CD4-positive, alpha-beta T cell treated with Interleukin-15 for 4 hours (primary cell): ENCODE measurements at places on chromosomes 1 and 21.

DNA sequence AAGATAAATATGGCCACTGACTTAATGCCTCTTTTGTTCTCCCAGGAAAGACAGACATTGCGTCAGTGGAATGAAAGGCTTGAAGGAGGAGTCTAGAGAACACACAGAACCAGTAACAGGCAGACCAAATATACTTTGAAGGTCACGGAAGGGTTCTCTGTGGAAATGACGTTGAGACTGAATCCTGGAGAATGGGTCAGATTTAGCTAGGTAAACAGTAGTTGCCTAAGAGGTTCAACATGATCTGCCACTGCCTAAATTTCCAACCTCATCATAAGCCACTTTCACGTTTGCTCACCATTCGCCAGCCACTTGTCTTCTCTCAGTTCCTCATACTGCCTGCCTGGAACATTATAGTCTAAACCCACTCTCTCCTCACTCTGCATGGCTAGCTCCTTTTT, 20.5 kb downstream of the PLA2G4A start:
- DNase-seq: no peak

- DNase-seq: no peak
Observed at GRCh38 chr1:235702412-235702811, 52.8 kb upstream of the GNG4 start.

DNA sequence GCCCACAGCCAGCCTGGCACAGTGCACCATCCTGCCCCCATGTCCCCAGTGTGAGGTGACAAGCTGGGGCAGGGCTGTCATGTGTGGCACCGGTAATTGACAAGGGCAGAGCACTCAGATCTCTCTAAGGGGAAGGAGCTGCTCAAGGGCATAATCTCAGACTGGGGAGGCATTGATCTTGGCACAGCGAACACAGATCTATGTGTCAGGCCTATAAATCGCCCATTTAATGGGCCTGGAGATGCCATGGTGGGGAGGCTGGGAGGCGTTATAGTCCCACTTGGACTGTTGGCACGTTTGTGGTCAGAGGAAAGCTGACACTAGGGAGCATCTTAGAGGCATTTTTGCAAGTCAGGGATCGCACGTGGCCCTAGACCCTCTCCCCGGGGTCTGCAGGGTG, 594.1 kb downstream of the PTPRU start:
- DNase-seq: no peak

- DNase-seq: no peak
Observed at GRCh38 chr21:16294128-16294527, 564.3 kb downstream of the USP25 start.

DNA sequence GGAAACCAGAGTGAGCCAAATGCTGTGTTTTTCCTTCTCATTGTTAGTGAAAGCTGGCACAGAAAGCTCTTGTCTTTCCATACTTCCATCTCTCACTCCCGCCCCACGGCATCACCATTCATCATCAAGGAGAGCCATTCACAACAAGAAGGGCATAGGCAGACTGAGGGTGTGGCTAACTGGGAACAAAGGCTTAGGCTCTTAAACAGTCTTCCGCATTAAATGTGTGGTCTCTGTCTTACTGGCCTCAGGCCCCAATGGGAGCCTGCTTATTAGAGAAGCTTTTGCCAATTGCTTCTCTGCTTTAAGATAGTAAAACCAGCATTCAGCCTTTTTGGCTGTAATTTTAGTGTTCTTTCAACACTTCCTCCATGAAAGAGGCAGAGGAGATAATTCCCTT, 51.4 kb downstream of the TNFSF18 start:
- DNase-seq: no peak

DNA sequence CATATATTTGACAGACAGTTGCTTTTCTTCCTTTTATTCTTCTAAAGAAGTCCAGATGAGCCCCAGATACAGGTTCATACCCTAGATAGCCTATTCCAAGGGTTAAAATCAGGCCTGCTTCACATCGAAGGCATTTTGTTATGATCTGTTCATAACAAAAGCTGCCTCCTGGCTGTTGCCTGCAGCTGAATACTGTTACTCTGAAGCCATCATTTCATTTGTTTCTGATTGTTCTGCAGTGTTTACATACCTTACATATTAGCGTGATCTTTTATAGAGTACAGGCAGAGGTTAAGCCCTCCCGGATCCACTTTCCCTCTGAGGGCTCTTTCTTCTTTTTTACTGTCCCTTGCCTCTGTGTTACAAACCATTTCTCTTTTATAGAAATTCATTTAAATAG, 219.0 kb upstream of the HOOK1 start:
- DNase-seq: no peak

DNA sequence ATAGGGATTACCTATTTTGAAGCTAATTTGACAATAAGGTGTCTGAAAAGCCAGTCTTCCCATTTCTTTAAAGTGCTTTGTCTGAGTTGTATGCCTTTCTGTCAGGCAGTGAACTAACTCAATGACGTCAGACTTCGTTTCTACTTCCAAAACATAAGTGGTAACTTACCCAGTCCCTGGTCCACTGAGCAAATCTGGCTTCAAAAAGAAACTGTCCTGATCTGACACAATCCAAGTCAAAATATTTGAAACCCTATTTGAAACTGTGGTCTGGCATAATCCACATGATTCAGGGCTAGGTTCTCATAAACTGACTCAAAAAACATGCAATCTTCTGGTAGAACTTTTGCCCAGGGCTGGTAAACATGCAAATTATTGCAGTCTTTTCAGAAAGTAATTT, 34.0 kb downstream of the DIRAS3 start:
- no peak for DNase-seq

DNA sequence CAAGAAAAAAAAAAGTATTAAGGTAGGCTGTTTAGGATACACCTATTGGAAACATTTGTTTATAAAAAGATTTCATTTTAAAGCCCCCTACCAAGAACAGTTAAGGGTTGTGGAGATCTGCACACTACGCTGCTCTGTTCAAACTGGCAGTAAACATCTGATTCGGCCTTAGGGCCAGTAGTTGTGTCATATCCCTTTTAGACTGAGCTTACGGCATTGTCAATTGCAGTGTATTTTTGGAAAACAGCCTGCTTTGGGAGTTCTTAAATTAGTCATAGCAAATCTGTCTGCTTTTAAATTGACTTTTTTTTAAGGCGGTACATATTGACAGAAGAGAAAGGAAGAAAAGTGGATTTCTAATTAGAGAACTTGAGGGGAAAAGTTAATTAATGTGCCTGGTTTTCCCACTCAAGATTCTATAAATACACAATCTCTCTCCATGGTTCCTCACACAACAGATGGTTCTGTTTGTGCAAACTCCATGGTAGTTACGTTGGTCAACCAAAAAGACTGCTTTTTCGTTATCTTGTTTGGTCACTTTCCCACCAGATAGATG, 1.7 kb upstream of the ELK4 start:
- no peak for DNase-seq

DNA sequence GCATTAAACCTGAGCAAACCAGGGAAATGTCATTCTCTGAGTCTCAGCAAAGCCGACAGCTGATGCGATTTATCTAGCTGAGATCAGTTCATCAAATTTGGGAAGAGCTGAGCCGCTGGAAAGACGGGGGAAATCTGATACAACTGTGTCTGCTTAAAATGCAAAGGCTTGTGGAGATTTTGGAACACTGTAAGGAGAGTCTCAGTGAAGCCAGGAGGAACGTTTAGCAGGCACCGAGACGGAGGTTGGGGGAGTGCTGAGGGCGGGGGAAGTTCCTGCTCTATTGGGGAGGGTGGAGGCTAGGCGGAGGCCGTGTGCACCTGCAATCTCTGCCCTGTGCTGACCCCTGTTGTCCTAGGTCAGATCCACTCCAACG, 143.2 kb upstream of the CSF3R start:
- DNase-seq: no peak

GRCh38 chr1:222299524-222299923, 248.4 kb downstream of the HHIPL2 start:
- DNase-seq: no peak

DNA sequence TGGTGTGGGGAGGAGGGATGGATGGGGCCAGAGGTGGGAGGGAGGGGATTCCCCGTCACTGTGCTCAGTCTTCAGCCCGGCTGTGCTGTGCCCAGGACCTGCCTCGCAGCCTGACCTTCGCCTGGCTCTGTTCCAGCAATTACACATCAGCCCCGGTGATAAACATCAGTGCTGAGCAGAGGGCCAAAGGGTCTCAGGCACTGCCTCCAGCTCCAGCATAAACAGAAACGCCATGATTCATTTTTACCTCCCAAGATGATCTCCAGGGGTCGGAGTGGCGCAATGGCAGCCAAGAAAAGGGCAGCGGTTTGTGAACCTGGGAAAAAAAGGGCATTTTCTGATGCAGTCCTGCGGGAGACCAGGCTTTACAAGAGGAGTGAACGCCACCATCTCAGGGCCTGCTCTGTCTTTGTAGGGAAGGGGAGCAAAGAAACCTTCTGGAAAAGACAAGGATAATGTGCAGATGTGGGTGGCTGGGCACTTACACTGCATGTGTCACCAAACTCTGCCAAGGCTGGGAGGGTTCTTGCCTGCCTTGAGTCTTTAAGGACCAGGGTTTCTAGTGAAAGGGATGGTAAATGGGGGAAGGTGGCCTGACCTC, 28.1 kb downstream of the SHISA4 start:
- no peak for DNase-seq

- no peak for DNase-seq
Observed at GRCh38 chr21:46128106-46128932, 27.1 kb downstream of the FTCD start.

DNA sequence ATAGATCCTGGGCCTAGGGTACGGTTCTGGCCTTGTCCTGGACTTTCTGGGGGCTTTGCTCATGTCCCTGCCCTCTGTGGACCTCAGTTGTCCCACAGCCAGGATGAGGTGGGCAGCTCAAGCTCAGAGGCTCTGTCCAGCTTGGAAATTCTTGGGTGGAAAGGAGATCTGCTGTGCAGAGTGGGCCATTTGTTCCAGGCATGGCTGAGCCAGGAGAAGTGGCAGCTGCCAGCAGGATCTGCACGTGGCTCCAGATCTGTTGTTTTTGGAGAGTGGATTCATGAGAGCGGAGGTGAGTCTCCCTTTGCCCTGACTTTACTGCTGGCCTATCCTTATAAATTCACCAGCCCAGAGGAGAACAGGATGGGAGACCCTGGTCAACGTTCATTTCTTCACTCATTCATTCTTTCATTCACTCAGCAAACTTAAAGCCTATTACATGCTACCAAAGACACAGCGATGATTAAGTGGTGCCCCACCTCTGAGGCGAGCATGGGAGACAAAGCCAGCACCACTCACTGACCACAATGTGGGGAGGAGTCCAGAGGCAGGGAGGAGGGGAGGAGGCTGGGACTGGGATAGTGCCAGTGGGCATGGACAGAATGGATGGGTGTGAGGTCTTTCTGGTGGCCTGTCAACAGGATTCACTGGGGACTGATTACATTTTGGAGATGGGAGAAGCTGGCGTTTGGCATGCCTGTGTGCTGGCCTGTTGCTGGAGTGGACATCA, 205.1 kb downstream of the TRABD2B start:
- DNase-seq: no peak

- DNase-seq: no peak
Observed at GRCh38 chr21:34791776-34792503, 123.1 kb downstream of the CLIC6 start.

DNA sequence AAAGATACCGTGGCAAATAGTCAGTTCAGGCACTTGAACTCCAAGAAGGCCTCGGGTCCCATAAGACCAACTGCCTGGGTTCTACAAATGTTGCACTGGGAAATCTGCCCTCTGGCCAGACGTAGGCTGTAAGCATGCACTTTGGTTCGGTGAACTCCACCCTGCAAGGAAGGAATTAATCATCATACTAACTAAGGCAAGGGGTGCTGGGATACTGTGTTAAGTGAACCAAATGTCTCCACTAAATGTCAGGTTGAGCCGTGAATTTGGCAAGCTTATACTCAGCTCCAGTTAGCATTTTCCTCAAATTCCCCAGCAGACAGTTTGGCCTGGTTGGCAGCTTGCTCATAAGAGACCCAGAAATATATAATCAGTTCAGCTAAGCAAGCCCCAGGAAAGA, 385.9 kb downstream of the GPATCH2 start:
- no peak for DNase-seq

DNA sequence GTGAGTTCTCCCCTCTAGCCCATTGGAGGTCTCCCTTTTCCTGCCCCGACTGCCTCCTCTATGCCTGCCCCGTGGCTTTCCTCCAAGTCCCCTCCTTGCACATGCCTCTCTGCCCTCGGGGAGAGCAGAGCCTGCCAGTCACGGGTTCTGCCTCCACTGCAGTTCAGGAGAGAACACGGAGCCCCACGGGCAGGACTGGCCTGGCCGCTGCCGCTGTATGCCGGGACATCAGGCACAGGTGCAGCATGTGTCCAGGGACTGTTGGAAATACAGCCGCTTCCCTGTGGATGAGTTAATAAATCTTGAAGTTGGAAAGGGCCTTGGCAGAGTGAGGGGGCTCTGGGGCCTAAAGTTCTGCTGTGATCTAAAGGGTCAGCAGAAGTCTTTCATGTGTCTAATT, 676.6 kb downstream of the MATN1 start:
- DNase-seq: no peak

GRCh38 chr1:228015276-228016180, 8.7 kb downstream of the WNT3A start:
- DNase-seq: no peak

DNA sequence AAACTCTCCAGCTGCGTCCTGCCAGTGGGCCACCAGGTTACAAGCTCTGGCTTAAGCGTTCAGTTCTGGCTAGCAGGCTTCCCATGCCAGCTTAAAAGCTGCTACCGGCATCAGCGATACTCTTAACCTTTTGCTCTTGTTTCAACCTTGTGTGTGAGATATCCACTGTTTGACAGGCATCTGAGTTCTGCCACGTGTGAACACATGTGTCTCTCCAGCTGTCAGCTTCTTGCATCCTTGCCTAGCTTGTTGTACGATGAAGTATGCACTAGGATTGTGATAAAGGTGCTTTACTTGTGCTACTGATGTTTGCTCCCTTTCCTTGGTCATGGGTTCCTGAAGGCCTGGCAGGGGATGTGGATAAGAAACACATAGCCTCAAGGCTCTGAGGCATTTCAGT, 201.6 kb downstream of the PRDM2 start:
- DNase-seq: no peak

DNA sequence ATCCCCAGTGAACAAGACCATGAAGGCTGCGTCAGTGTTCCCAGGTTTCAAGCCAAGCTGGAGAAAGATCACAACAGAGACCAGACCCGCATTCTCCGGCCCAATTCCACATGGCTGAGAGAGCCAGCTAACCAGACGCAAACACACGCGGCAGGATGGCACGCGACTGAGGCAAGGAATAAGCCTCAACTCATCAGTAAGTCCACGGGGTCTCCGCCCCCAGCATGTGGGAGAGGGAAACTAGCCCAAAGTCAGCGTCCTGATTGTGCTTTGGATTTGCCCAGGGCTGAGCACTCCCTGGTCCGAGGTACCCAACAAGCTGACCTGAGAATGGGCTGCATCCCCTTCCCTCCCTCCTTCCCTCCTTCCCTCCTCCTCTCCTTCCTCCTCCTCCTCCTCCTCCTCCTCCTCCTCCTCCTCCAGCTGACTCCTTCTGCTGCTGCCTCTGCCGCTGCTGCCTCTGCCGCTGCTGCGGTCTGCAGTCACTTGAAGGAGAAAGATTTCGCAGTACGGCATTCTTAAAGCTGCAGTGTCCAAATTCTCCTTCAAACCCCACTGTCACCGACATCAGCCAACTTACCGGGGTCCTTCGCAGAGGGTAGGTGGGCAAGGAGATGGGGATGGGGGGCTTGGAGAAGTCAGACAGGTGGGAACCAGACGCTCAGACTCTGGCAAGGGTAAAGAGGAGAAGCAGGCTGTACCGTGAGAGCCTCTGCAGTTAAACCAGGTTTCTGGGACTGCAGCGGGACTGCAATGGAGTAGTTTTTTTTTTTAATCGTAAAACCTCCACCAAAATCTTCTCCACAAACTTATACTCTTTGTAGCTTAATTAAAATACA, 33.0 kb upstream of the H6PD start:
- no peak for DNase-seq
